Stimulated activated CD4-positive, alpha-beta T cell treated with anti-CD3 and anti-CD28 coated beads, TNF-alpha, amount 100 ng/mL, for 4 hours (primary cell): ENCODE measurements at places on chromosomes 5 and 9.

- no peak for DNase-seq
These were observed 21.8 kb downstream of the PCDHAC2 start for GRCh38 chr5:140988100-140988499.

DNA sequence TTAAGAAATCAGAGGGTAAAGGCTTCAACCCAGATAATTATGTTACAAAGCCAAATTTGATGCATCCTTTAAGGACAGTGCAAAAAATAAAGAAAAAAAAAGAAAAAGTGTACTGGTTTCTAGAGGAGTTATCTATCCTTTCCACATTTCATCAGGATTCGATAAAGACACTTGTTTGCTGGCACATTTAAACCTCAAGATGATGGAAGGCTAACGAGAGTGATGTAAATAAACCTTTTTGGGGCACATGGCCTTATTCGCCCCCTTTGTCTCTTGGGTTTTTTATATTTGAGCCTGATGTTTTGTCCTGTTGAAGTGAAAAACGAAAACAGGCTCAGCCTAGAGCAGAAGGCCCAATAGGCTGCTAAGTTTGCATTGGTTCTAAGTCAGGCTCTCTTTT is 416.5 kb downstream of the TAF11L14 start:
- DNase-seq, result no peak

GRCh38 chr5:151585970-151586369 is 5.2 kb downstream of the FAT2 start:
- DNase-seq, result no peak

DNA sequence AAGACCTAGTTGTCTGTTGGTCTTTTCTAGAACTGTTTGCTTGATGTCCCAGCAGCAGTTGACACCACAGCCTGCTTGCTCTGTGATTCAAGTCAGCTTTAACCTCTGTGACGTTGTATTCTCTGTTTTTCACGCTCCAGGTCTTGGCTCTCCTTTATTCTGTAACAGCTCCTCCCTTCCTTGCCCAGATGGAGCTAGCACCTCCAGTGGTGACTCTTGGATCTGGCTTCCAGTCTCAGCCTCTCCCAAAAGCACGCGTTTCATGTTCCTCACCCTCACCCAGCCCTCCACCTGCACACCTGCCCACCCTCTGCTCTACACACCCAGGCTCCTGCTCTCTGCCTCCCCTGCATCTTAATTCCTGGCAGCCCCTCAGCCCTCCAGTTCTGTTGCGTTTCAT is 50.6 kb downstream of the DMRT1 start:
- no peak for DNase-seq

GRCh38 chr5:59115345-59115744 is 532.5 kb downstream of the RAB3C start:
- no peak for DNase-seq

GRCh38 chr5:131256507-131256823 is 7.4 kb upstream of the CDC42SE2 start:
- no peak for DNase-seq

- no peak for DNase-seq
These were observed 4.4 kb upstream of the DIAPH1 start for GRCh38 chr5:141623186-141623585.

GRCh38 chr9:33220681-33221567 is 19.0 kb upstream of the SPINK4 start:
- DNase-seq, result no peak

- no peak for DNase-seq
These were observed 152.9 kb downstream of the C9orf50 start for GRCh38 chr9:129467739-129468666.

GRCh38 chr5:124289130-124289529 is 457.3 kb downstream of the ZNF608 start:
- DNase-seq, result no peak

- no peak for DNase-seq
These were observed 116.2 kb downstream of the ROR2 start for GRCh38 chr9:91833878-91834255.

- DNase-seq, result no peak
These were observed 87.1 kb downstream of the OSTF1 start for GRCh38 chr9:75175395-75175794.

GRCh38 chr5:72035831-72036230 is 71.4 kb upstream of the MAP1B start:
- no peak for DNase-seq

DNA sequence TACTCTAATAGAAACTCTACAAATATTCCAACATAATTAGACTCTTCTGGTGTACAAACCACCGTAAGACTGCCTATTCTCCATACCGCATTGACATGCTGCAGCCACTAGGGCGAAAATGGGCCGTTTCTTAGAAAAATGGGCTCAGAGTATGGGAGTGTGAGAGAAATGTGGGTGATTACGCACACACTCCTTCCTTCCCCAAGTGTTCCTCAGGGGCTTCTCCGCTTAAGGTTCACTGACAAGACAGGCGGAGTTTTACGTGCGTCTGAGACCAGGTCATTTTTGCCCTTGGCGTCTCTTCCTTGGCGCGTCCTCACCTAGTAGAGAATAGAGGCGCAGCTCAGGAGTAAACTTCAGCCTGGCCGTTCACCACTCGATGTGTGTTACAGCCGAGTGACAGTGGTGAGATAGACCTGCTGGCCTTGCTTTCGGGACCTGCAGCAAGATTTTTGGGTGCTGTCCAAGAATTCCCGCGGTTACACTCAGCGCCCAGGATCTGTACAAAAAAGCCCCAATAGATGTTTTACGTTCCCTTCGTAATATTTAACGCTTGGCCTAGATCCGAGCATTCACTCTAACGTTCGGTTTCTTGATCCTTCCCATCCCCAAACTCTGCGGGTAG is 1.8 kb upstream of the NTRK2 start:
- no peak for DNase-seq
